ENCODE measurements at places on chromosomes 7 and 10. TPM values are rescaled to one million over a fixed set of nuclear protein-coding genes. Genes with fewer than 3 reads are reported as not detected.

The SLC13A4 gene
- not detected for total RNA-seq

DNA sequence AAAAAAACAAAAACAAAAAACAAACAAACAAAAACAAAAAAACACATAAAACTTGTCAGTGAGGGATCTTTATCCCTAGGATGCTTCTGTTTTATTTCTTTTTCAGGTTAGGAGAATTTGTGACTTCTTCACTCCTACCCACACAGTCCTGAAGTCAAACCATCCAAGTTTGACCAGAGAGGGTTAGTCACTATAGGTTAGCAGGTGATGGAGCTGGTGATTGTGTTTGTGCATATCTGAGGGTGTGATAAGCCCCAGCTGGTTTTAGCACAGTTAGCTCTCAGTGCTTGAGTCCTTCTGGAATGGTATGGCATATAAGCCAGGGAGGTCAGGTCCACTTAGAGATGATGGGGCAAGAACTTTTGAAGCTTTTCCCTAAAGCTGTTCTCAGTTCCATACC, 11.8 kb upstream of the IKZF1 start:
- H3K4me3 ChIP-seq, result peak overlapping the region; percentile 66
- no peaks in the 10 kb centered on the region for H3K27me3 ChIP-seq
- no peaks in the 10 kb centered on the region for H3K36me3 ChIP-seq

The TWIST1 gene
- 1.1 TPM for total RNA-seq

GRCh38 chr10:25701652-25702051, 232.4 kb upstream of the MYO3A start:
- H3K36me3 ChIP-seq, result no peaks in the 10 kb centered on the region
- no peak for ATAC-seq
- no peak overlapping the region for H3K27ac ChIP-seq
- no peaks in the 10 kb centered on the region for H3K4me1 ChIP-seq
- H3K4me3 ChIP-seq, result no peak overlapping the region
- no peaks in the 10 kb centered on the region for H3K27me3 ChIP-seq

The OR9A2 gene
- 0.24 TPM for total RNA-seq

The NUDT13 gene
- total RNA-seq, result 1.3 TPM

The GLCCI1 gene
- 29.1 TPM for total RNA-seq

GRCh38 chr7:91137788-91138368, 126.4 kb upstream of the FZD1 start:
- no peaks in the 10 kb centered on the region for H3K27me3 ChIP-seq
- no peaks in the 10 kb centered on the region for H3K36me3 ChIP-seq
- H3K27ac ChIP-seq, result no peak overlapping the region
- no peaks in the 10 kb centered on the region for H3K4me1 ChIP-seq
- ATAC-seq, result no peak
- H3K4me3 ChIP-seq, result no peak overlapping the region

DNA sequence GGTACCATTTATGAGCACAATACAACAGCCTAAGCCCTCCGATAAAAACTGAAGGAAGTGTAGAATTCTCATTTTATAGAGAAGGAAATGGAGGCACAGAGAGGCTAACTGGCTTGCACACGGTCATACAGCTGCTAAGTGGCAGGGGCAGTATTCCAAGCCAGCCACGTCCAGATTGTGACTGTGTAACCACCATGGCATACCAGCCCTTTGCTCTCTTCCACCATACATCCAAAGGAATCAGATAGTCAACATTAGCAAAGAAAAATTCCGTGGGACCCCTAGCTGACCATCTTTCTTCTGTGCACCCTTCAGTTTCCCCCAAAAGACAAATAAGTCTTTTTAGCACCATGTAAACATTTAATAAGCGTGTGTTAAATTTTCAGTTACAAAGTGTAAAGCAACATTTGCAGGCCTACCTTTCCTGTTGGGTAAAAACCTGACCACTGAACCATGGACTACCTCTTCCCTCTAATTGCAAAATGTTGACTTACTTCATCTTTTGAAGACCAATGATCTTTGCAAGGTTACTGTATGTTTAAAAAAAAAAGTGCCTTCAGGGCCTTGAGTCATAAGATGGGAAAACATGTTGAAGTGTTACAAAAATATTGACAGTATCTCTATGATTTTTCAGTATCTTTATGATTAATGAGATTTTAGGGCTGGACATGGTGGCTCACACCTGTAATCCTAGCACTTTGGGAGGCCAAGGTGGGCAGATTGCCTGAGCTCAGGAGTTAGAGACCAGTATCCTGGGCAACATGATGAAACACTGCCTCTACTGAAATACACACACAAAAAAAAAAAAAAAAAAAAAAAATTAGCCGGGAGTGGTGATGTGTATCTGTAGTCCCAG, 24.3 kb upstream of the PDZD8 start:
- no peaks in the 10 kb centered on the region for H3K36me3 ChIP-seq
- no peak for ATAC-seq
- H3K4me3 ChIP-seq, result no peak overlapping the region
- H3K27ac ChIP-seq, result no peak overlapping the region
- H3K27me3 ChIP-seq, result peaks cover 7% of the 10 kb centered on the region

- H3K4me3 ChIP-seq, result no peak overlapping the region
- no peaks in the 10 kb centered on the region for H3K36me3 ChIP-seq
- H3K27ac ChIP-seq, result no peak overlapping the region
- H3K27me3 ChIP-seq, result peaks cover 6% of the 10 kb centered on the region
Observed at GRCh38 chr7:69620650-69621049, 22.4 kb downstream of the AUTS2 start.

The RNLS gene
- 2.1 TPM for total RNA-seq

The GNAI1 gene
- total RNA-seq, result not detected

DNA sequence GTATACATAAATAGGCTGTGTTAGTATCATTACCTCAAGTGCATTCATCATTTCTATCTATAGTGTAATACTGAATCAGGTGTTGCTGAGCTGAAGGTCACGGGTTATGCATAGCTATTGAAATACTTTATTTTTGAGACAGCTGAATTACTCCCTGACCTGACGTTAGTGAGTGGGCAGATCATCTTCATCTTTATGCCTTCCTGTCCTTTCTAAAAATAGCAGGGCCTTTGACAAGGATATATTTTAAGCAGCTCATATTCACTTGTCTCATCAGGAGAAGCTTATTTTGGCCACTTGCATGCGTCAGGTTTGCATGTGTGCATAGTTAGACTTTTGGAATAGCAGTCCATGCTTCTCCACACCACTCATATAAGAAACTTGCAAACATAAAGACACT, 63.6 kb upstream of the DKK1 start:
- no peaks in the 10 kb centered on the region for H3K4me1 ChIP-seq
- H3K36me3 ChIP-seq, result no peaks in the 10 kb centered on the region
- no peak for ATAC-seq
- no peak overlapping the region for H3K4me3 ChIP-seq
- peaks cover 5% of the 10 kb centered on the region for H3K27me3 ChIP-seq

- no peaks in the 10 kb centered on the region for H3K36me3 ChIP-seq
- ATAC-seq, result no peak
- H3K27ac ChIP-seq, result no peak overlapping the region
- H3K4me3 ChIP-seq, result no peak overlapping the region
- H3K4me1 ChIP-seq, result no peaks in the 10 kb centered on the region
Observed at GRCh38 chr10:44424957-44425356, 40.1 kb upstream of the CXCL12 start.

The ACSM6 gene
- not detected for total RNA-seq

- H3K4me3 ChIP-seq, result no peak overlapping the region
- no peak for ATAC-seq
- H3K4me1 ChIP-seq, result no peaks in the 10 kb centered on the region
- no peaks in the 10 kb centered on the region for H3K36me3 ChIP-seq
Observed at GRCh38 chr10:17981766-17982380, 30.2 kb downstream of the SLC39A12 start.

The ZCWPW1 gene
- total RNA-seq, result 3.1 TPM

DNA sequence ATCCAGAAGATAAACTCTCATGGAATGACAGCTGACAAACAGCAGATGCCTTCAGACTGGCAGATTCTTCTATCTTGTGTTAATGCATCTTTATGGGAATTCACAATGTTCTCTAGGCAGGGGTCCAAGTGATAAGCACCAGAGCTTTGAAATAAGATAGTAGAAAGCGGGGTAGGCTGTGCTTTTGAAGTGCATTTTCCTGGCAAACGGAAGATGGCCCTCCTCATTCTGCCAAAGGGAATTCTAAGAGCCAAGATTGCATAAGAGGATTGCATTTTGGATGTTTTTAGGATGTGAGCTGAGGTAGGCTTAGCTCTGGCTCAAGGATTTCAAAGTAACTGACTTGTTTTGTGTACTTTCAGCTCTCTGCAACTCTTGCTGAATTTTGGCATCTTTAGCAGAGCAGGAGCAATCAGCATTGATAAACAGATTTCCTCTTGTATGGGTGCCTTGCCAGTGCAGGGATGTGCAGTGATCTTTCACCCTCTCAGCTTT, 298.5 kb upstream of the KLF6 start:
- no peaks in the 10 kb centered on the region for H3K27me3 ChIP-seq
- no peak for ATAC-seq
- H3K4me3 ChIP-seq, result no peak overlapping the region
- peaks cover 31% of the 10 kb centered on the region for H3K4me1 ChIP-seq

DNA sequence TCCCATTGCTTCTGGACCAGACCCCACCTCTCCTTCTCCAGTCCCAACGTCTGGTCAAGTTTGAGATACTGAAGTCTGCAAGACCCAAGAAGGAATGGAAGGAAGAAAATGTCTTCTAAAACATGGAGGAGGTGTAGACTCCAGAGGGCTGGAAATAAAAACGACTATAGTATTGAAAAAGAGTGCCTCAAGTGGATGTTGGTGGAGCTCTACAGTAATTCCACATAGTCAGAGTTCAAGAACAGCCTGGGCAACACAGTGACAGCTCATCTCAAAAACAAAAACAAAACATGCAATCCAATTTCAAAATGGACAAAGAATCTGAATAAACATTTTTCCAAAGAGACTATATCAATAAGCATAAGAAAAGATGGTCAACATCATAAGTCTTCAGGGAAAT, 2.3 kb upstream of the PCGF6 start:
- H3K4me3 ChIP-seq, result no peak overlapping the region
- no peak overlapping the region for H3K27ac ChIP-seq
- H3K27me3 ChIP-seq, result no peaks in the 10 kb centered on the region
- H3K36me3 ChIP-seq, result peaks cover 17% of the 10 kb centered on the region
- H3K4me1 ChIP-seq, result no peaks in the 10 kb centered on the region
- ATAC-seq, result no peak

The PKD2L1 gene
- 0.30 TPM for total RNA-seq

The WDFY4 gene
- 0.90 TPM for total RNA-seq

The PNLIPRP2 gene
- total RNA-seq, result not detected

DNA sequence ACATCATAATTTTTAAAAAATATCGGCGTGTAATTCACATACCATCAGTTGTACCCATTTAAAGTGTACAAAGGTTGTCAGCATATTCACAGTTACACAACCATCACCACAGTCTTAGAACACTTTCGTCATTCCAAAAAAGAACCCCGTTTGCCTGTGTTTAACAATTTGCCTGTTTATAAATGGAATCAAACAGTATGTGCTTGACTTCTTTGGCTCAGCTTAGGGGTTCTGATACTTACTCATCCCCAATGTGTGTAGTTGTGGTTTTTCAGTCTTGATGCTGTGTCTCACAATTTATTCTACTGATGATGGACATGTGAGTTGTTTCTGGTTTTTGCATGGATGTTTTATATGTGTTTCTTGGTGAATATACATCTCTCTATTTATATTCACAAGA, 50.0 kb downstream of the PRPF18 start:
- H3K27ac ChIP-seq, result no peak overlapping the region
- H3K27me3 ChIP-seq, result no peaks in the 10 kb centered on the region
- H3K4me1 ChIP-seq, result no peaks in the 10 kb centered on the region

The CASTOR2 gene
- total RNA-seq, result 2.7 TPM

All from activated T-helper 17 cell treated with anti-CD3 and anti-CD28 coated beads, Interleukin-2, amount 50 U/mL, for 72 hours (primary cell).